ENCODE measurements at places on chromosomes 2 and 18.

DNA sequence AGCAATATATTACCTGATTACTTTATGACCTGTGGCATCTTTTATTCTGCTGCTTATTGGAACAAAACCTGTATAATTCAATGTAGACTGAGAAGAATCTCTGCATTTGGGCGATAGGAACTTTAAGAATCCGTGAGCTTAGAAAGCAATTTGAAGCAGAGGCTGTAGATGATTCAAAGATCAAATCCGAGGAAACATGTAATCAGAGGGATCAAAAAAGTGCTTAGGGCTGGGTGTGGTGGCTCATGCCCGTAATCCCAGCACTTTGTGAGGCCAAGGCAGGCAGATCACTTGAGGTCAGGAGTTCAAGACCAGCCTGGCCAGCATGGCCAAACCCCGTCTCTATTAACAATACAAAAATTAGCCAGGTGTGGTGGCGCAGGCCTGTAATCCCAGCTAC is 198.4 kb downstream of the MTX2 start:
- DNase-seq = no peak

GRCh38 chr2:200257570-200257969 is 48.9 kb upstream of the SPATS2L start:
- no peak for DNase-seq

DNA sequence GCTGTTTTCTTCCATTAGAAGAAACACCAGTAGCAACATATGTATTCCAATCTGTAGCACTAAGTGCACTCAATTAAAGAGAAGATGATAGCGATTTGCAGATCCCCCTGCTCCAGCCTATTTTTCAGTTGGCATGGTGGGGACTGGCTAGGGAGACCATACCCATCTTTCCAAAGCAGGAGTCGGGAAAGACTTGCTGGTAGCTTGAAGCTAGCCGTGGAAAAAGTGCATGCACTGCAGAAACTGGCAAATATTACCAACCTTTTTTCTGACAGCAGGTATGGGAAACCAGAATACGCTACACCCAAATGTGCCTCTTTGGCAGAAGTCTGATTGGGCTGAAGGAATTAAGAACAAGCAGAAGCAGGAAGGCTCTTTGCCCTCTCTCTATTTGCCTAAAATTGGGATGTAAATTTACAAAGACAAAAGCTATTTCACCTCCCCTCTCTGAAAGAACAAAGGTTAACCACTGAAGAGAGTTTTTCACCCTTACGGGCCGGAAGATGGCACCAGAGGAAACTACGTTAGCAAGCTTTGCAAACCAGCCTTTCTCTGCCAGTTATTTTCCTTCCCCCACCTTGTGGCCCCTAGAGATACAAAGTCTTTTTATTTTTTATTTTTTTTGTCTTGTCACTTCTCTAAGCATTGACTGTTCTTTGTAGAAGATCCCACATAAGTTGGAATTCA is 273.1 kb downstream of the DLGAP1 start:
- DNase-seq = no peak

DNA sequence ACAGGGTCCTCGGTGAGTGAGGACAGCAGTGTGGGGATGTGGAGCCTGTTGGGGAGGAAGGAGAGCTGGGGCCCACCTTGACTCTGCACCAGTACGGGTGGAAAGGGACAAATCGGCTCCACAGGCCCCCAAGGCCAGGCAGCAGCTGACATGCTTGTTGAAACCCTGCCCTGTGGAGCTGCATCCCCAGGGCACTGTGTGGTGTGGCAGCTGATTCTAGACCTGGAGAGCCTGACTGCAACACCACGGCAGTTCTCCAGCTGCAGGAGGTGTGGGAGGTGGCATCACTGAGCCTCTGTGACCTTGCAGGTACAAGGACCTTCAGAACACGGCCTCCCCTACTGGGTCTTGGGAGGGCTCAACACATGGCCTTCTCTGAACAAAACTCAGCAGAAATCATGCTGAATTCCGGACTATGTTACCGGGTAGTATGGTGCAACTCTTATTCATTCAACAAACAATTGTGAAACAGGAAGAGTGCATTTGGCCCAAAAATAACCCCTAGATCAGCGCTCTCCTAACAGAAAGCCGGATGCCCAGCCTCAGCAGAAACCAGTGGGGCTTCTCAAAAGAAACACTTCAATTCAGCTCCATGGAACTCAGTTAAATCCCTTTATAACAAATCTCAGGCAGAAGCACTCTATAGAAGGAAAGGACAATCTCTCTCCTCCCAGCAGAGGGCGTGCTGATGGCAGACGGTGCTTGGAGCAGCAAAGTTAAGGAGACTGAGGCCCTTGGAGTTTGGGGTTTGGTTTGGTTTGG is 104.4 kb upstream of the SALL3 start:
- DNase-seq = no peak

DNA sequence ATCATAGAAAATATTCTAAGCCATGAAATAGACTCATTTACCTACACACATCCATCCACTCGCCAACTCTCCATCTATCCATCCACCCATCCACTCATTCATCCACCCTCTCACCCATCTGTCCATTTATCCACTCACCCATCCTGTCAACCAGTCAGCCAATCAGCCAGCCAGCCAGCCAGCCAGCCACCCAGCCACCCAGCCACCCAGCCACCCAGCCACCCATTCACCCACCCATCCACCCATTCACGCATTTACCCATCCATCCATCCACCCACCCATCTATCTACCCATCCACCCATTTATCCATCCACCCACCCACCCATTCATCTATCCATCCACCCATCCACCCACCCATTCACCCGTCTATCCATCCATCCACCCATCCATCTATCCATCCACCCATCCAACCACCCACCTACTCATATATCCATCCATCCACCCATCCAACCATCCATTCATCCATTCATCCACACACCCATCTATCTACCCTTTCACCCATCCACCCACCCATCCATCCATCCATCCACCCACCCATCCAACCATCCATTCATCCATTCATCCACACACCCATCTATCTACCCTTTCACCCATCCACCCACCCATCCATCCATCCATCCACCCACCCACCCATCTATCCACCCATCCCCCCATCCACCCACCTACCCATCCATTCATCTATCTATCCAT is 185.1 kb downstream of the LOXHD1 start:
- no peak for DNase-seq

GRCh38 chr2:106195456-106195855 is 1.4 kb upstream of the UXS1 start:
- DNase-seq = no peak

DNA sequence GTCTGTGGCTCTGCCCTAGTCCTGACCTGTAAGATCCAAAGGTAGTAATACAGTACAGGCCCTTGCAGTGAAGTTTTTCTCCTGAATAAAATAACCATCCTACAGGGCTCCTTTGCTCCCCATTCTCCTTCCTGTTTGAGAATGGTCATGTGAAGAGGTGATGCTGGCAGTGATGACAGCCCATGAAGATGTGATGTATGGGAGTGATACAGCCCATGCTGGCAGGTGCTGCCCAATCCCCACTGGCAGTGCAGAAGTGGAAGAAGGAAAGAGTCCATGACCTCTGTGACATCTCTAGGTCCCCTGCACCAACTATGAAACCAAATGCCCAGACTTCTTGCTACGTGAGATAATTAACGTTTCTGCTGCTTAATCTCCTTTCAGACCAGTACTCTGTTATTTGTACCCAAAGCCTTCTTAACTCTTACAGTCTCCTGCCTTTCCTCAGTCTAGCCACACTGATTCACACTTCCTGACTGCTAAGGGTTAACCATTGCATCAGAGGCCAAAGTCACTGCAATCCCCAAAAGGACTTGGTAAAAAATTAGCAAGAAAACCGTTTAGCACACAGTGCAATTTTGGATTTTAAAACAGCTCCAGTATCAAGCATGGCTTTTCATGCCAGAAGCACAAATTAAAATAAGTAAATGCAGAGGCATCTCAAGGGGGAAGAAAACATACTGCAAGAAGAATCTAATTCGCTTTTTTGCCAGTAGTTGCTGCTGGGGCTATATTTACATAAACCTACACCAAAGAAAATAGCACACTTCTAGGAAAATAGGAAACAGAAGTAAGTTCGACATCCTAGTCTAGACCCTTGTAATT is 98.0 kb downstream of the STK39 start:
- DNase-seq = no peak

GRCh38 chr18:9337873-9338272 is 3.3 kb downstream of the TWSG1 start:
- DNase-seq = no peak

GRCh38 chr18:48454261-48454757 is 45.1 kb upstream of the ZBTB7C start:
- DNase-seq = no peak

DNA sequence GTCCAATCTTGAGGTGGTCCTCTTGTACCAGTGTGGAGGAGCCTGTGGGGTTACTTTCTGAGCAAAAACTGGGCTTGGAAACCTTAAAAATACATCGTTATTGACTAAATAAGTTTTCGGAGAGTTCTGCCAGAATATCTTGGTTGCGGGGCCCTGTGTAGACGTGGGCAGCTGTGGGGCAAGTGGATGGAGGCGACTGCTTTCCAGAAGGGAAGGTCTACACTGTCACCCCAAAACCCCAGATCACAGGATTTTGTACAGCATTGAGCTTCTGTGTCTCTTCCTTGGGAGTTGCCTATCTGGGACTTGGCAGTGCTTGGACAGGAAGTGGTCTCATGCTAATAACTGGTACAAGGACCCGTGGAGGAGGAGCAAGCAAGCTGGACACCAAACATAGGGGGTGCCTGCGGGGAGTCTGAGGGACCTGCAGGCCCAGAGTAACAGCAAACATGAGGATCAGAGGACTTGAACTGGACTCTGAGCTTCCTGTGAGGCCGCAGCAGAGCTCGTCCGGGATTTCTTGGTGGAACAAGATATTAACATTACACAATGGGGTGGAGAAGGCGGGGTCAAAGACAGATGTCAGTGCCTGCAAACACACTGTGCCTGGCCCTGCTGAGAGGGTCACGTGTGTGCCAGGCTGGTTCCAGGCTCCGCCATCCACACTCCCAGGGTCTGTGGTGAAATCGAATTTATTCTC is 48.0 kb upstream of the CTLA4 start:
- no peak for DNase-seq

DNA sequence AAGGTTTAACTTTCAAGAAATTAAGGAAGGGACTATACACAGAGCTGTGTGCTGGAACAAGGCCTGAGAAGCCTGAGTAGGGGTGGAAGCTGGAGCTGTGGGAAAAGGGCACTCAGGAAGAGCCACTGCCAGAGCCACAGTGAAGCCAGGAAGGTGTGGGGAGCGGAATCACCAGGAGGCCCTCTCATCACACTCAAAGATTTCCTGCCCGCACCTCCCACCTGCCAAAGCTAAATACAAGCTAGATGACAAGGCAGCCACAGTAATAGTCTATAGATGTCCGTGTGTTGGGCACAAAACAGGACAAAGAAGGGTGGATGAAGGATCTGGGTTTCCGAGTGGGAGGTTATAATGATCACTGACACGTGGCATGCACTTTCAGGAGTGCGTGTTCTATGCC is 126.0 kb downstream of the ZNF532 start:
- no peak for DNase-seq

DNA sequence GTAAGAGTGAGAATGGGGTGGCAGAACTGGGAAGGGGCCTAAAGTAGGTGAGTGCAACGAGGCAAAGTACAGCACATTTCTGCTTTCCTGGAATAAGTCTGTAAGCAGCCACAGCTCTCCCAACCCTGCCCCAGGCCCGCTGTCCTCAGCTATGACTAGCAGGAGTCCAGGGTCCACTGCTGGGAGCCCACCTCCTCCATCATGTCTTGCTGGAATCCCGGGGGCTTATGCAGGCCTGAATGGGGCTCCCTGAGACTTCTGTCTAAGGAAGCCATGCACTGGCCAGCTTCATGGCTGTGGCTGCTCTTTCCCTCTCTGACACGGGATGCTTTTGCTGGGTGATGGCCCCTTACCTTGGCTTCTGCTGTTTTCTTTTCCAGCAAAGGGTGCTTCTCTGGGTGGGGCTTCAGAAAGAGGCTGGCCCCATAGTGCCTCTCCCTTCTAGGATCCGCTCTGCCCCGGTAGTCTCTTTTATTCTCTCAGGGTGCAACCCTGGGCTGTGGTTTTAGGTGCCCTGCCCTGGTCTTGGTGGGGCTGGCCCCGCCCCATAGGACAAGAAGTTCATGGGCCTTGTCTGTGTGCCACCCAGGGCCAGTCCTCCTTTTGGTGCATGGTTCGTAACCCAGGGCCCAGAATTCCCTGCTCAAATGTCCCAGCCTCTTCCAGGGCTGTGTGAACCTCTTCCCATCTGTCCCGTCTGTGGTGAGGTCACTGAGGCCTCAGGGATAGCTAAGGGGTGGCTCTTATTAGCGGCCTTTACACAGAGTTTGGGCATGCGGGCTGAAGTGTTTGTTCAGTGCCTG is 33.8 kb upstream of the POLE4 start:
- DNase-seq = no peak

- no peak for DNase-seq
Measured at GRCh38 chr2:226325526-226325925, 474.1 kb downstream of the IRS1 start.

- no peak for DNase-seq
Measured at GRCh38 chr2:1949265-1949664, 204.9 kb upstream of the PXDN start.

DNA sequence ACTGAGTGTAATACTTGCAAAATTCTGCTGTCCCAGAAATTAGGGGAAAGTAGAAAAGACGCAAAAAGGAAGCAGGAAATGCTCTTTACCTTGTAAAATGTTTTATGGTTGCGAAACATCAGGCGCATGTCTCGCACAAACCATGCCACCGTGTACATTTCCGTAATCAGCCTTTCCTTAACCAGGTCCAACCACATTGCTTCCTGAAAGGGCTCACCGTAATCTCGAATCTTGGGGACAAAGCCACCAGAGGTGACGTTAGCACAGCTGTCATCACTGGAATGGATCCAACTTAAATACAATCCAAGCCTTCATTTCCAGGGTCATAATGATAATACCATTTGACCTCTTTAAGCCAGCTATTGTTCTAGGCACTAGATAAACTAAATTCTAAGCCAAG is 49.3 kb downstream of the SP110 start:
- DNase-seq = no peak

DNA sequence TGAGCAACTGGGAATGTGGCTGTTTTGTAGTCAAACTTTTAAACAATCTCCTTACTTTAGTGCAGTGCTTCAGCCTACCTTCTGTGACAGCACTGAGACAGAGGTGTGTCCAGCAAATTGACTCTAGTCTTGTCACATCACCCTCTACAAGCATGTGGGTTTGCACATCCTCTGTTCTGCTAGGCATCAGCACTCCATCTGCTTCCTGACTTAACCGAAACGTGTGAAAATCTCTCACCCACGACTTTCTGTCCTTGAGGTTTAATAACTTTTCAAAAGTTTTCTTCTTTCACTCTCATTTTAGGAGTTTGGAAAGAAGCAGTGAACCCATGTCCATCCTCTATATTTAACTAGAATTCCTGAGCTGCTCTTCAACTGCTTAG is 42.6 kb downstream of the TTR start:
- peak; percentile 52 for DNase-seq

- DNase-seq = no peak
Measured at GRCh38 chr2:29182920-29183319, 67.7 kb downstream of the CLIP4 start.

- DNase-seq = no peak
Measured at GRCh38 chr2:105100046-105100840, 62.4 kb downstream of the MRPS9 start.

DNA sequence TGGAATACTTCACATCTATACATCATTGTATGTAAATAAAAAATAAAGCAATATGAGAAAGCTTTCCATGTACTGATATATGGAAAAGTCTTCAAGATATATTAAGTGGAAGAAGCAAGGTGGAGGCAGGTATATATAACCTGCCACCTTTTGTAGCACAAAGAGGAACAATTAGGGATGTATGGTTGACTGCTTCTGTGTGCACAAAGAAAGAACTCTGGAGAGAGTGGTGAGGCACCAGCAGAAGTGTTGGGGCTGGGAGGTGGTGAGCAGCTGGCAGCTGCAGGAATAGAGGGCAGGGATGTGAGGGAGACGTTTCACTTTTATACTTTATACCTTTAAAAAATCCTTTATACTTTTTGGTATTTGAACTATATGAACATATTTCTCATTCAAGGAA is 26.1 kb downstream of the KIF5C start:
- DNase-seq = no peak
